NCI-H1417 treated with DMSO at 0.1 percent for 48 hours (cell line): ENCODE measurements at places on chromosomes 11 and 22.

DNA sequence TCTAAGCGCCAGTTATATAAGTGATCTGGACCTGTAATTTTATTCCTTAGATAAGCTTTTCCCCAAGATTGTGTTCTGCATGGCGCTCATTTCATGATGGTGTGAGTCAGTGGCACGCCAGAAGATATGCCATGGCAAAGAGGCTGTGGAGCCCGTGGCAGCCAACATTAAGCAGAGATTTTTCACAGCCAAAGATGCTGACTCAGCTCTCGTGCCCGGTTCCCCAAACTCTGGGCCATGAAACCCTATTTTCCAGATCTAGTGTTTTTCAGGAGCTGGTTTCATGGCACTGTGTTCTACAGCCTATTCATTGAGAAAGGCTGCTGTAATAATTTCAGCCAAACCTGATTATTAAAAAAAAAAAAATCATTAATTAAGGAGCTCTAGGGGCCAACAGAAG is 15.4 kb upstream of the LINC01488 start:
- no peak for DNase-seq

- no peak for DNase-seq
These were observed 46.8 kb downstream of the SLN start for GRCh38 chr11:107665018-107665417.

DNA sequence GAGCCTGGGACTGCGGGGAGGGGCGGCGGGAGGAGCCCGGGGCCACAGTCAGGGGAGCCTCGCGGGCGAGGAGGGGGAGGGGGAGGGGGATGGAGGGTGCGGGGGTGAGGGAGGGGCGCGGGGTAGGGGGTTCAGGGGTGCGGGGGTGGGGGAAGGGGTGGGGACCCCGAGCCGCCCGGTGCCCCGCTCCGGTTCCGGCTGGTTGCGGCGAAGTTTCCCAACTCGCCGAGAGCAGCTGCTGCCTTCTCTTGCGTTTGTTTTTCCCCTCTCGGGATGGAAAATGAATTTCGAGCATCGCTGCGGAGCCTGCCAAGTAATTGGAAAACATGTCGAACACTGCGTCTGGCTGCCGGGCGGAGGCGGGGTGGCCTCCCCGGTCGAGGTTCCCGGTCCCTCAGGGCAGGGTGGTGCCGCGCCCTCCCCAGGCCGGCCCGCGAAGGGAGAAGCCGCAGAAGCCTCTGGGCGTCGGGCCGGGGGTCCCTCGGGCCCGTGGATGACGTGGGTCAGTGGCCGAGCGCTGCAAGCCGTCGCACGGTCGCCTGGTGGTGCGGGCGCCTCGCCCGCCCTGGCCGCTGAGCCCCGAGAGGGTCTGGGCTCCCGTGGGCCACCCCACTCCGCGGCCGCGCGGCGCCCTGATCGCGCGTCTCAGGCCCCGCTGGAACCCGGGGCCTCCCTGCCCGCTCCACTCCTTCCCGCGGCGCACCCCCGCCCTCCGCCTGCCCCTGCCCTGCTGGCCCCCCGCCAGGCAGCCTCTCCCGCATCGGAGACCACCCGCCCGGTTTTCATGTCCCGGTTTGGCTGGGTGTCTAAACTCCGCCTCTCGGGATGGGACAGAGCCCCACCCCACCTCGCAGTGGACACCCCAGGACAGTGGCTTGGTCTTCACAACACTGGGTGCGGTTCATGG is 12.1 kb downstream of the SPATA19 start:
- DNase-seq: no peak

- DNase-seq: no peak
These were observed 9.6 kb downstream of the TRPM5 start for GRCh38 chr11:2434506-2435255.

DNA sequence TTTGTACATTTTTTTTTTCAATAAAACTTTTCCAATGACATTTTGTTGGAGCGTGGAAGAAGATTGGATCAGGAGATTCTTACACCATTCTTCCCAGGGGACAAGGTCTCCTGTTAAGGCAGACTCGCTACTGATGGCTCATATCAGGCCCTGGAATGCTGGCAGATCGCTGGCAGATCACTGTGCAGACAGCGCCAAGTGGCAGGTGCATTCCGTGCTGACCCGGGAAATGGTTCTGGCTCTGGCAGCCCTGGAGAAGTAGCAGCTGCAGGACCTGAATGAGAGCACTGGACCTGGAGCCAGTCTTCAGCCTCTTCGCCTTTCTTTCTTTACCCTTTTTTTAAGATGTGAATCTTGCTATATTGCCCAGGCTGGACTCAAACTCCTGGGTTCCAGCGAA is 10.7 kb downstream of the SERPINH1 start:
- DNase-seq: no peak

- DNase-seq: no peak
These were observed 32.4 kb downstream of the MCAM start for GRCh38 chr11:119284344-119285157.

DNA sequence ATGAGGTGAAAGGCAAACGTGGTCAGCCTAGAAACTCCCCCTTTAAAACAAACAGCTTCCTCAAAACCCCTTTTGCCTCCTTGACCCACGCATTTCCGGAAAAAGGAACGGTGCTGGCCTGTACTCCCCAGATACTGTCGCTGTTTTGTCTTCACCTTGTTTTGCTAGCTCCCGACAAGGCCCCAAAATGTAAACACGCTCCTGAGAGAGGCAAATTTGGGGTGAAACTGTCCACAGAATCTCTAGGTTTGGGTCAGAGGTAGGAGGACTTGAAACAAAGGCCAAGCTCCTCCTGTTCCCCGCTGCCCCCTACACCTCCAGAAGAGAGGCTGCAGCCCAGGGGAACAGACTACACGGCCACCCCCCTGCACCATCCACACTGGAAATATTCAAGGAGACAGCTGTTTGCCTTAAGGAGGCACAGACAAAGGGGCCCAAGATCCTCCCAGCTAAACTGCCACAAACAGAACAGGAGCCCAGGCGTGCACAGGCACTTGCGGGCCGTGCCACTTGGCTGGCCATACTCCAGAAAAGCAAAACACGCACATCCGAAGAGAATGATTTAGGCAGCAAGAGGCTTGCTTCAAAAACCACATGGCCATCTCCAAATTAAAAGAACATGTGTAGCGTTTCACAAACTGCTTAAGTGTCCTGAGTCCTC is 160.5 kb upstream of the GRK3 start:
- DNase-seq: no peak

DNA sequence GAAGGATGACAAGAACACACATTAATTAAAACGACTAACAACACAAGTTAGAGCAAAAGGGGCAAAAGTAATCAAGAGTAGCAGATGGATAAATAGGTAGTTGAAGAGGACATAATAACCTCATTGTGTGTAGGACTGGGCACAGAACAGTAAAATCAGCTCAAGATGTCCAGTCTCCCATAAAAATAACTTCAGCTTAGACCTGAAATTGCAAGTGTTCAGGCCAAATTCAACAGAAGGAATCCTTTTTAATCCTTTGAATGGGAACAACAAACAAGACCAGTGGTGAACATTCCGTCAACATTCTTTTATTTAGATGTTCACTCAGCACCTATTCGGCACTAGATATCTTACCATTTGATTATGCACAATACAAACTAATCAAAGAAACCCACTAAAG is 4.4 kb downstream of the MTMR2 start:
- no peak for DNase-seq

DNA sequence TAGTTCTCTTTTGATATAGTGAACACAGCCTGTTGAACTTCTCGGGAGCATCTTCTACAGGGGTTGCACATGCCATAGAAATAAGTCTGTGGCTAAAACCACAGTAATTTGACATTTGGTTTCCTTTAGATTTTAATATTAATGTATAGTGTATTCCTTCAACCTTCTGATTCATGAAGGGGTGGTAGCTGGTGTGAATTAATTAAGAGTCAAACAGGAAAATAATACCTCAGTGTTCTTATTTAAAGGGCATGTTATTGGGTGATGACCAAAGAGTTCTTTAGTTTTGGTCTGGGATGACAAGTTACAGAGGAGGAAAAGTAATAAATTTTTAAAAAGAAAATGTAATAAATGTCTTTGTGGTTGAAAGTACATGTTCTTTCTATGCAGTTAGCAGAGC is 86.8 kb downstream of the PDHX start:
- DNase-seq: no peak

- DNase-seq: no peak
These were observed 344.7 kb downstream of the BUD13 start for GRCh38 chr11:116427903-116428637.

- DNase-seq: no peak
These were observed 45.7 kb upstream of the CD5 start for GRCh38 chr11:61056571-61056970.

DNA sequence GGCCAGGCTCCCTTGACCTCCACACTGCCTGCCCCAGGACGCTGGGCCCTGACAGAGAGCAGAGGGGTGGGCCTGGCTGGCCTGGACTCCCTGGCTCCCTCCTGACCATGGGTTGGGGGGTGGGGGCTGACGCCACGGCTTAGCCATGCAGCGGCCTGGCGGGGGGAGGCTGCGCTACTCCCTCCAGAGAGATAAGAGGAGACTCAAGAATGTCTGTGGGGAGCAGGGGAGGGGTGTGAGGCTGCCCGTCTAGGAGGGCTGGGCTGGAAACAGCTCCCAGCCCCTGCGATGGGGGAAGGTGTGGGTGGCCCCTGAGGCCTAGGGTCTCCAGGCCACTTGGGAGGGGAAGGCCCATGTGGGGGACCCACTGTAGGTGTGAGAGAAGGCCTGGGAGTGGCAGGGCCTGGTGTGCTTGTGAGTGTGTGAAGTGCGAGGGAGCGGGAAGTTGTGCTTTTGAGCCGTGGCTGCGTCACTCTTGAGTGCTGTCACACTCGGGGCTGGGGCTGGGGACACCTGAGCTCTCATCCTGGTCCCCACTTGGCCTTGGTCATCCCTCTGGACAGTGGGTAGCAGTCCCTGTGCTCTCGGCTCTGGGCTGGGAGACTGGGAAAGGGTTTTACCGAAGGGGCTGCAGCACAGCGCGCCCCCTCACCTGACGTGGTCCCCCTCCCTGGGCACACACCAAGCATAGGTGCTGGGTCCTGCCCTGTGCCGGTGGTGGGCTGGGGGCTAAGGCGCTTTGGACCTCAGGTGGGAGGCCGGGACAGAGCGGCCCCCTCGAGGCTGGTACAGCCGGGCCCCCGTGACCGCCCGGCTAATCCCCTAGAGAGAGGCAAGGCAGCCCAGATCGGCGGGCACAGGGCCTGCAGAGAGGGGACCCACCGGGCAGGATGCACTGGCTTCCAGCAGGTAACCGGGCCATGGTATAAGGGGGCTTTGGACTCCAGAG is 2.4 kb downstream of the MYRF start:
- no peak for DNase-seq

DNA sequence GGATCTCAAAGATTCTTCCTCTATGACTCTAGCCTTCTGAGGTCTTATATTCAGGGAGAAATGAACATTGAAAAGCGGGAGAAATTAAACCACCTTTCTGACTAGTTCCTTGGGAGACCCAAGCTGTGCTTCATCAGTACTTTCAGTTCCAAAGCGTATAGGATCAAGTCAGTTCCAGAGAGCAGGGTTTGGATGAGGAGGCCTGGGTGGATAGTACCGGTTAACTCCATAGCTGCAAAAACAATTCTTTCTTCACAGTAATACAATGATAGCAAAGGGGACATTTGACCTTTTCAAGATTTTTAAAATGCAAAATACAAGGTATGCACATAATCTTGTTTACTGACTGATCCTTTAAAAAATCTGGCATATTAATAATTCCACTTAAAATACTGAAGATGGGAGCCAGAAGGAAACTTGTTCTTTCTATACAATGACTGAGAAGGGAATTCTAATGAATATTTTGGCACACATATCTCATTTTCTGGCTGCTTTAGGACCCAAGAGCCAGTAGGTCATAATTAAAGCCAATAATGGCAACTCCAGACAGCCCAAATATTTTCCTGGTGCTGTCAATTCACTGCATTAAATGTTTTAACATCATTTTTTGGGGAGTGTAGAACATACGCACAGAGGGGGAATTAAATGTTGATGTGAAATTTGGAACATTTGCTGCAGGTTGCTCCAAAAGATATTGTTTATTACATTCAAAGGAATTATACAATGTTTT is 16.0 kb downstream of the ADM start:
- no peak for DNase-seq

- DNase-seq: no peak
These were observed 291.0 kb downstream of the BRD1 start for GRCh38 chr22:49536571-49537131.

GRCh38 chr11:35036639-35037038 is 102.3 kb upstream of the CD44 start:
- DNase-seq: no peak

- no peak for DNase-seq
These were observed 15.7 kb upstream of the SLC5A4 start for GRCh38 chr22:32270641-32271369.

- no peak for DNase-seq
These were observed 74.9 kb downstream of the PACSIN2 start for GRCh38 chr22:42939941-42940653.

- no peak for DNase-seq
These were observed 149.7 kb downstream of the TRPC6 start for GRCh38 chr11:101434026-101434643.

GRCh38 chr11:117468888-117469287 is 141.2 kb downstream of the CEP164 start:
- DNase-seq: no peak

- DNase-seq: no peak
These were observed 32.9 kb upstream of the FSHB start for GRCh38 chr11:30197869-30198268.

DNA sequence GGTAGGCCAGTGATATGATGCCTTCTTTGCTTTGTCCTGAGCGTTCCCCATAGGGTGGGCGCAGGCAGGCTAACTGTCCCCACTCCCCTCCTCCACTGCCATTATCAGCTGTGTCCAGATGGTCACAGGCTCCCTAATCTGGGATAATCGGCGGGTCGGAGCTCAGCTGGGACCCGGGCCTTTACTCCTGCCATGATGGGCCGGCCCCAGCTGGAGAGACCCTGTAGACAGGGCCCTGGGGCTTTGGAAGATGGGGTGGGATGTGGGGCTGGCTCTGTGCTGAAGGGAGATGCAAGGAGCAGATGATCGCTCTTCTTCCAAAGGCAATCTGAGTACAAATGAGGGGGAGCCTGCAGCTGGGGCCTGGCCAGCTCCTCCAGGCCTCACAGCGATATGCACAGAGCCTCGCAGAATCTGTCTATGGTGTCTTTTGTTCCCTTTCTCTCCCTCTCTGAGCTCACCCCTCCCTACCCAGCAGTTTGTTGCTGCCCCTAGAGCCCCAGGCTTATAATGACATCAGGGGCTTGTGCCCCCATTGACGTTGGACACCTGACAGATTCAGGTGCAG is 11.9 kb downstream of the KLHL35 start:
- DNase-seq: no peak

DNA sequence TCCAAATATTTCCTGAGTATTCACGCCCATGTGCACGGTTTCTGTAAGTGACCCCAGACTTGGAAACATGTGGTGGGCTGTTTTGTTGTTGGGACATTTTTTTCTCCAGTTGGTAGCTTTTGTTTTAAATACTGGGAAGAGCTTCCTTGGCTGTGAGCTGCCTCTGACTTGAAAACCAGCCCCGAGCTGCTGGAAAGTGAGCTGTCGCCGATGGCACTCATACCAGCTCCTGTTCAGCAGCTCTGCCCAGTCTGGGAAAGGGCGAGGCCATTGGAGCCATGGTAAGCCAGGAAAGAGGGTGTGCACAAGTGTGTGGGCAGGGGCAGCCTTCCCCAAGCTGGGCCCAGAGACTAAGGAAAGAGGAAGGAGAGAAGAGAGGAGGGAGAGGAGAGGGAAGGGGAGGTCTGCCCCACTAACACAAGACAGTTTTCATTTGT is 3.2 kb upstream of the FLI1 start:
- no peak for DNase-seq
